Colonic mucosa (tissue), 4 donors: ENCODE measurements at places on chromosomes 13 and 19. TPM values are rescaled to one million over a fixed set of nuclear protein-coding genes. Genes with fewer than 3 reads are reported as not detected.

DNA sequence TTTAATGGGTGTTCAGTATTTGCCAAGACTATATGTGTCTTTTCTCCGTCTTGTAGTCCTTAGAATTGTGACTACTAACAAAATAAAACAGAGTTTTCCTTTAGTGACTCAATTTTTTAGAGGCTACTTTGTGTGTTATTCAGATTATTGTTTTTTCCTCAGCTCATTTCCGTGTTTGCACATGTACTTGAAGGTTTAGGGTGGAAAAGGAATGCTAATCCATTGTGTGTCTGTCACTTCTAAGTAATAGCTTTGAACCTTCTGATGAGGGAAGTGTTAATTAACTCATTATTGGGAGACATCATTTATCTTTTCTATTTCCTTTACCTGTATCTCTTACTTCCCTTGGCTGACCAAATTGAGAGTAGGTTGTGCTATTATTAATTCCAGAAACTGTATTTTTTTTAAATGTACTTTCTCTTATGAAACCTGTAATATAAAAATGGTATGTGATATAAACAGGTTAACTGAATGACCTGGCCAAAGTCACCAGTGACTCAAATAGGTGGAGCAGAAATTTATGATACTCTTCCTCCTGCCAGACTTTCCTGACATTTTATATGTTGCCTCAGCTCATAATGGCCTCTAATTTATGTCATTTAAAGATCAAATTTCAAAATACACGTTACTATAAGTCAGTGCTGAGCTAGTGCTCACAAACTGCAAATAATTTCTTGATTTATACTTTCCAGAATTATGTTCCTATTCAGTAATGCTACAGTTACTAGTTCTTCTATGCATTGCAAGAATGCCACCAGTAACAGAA lies 88.8 kb downstream of the LMO7 start:
- no peaks in the 10 kb centered on the region for H3K27me3 ChIP-seq
- H3K4me3 ChIP-seq: no peak overlapping the region
- peak overlapping the region; percentile 45 for H3K27ac ChIP-seq
- DNase-seq: no peak
- H3K36me3 ChIP-seq: no peaks in the 10 kb centered on the region
- H3K4me1 ChIP-seq: peaks cover 3% of the 10 kb centered on the region

The PSG6 gene
- not detected for total RNA-seq

- H3K36me3 ChIP-seq: no peaks in the 10 kb centered on the region
- H3K4me3 ChIP-seq: no peak overlapping the region
- no peak for DNase-seq
- no peak overlapping the region for H3K27ac ChIP-seq
- H3K4me1 ChIP-seq: no peaks in the 10 kb centered on the region
These were observed 562.8 kb upstream of the SGCG start for GRCh38 chr13:22618002-22618401.

DNA sequence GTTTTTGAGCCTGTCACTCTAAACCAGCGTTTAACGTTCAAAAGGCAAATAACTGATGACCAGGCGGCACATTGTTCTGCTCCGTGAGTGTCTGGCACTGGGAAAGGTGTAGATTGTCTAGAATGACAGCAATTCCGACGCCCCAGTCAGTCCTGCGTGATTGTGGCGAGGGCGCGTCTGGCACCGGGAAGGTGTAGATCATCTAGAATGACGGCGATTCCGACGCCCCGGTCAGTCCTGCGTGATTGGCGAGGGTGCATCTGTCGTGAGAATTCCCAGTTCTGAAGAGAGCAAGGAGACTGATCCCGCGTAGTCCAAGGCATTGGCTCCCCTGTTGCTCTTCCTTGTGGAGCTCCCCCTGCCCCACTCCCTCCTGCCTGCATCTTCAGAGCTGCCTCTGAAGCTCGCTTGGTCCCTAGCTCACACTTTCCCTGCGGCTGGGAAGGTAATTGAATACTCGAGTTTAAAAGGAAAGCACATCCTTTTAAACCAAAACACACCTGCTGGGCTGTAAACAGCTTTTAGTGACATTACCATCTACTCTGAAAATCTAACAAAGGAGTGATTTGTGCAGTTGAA lies 26.1 kb upstream of the NDUFS7 start:
- no peaks in the 10 kb centered on the region for H3K4me1 ChIP-seq
- no peaks in the 10 kb centered on the region for H3K27me3 ChIP-seq
- H3K36me3 ChIP-seq: no peaks in the 10 kb centered on the region
- no peak overlapping the region for H3K4me3 ChIP-seq

DNA sequence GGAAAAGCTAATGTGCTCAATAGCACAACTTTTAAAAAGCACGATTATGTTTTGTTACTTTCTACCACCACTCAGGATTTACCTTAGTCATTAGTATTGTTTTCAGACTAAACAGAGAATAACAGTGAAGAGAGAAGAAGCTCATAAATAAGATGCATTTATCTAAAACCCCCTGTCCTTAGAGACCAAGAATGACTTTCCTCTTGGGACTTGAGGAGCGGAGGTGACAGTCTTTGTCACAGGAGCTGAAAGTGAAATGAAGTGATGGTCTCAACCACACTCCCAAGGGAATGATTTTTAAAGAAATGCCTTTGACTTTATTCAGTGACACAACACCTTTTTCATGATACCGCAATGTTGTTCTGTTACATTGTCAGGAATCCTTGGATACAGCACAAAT lies 190.6 kb upstream of the NBEA start:
- H3K27me3 ChIP-seq: no peaks in the 10 kb centered on the region
- no peak overlapping the region for H3K27ac ChIP-seq
- no peak overlapping the region for H3K4me3 ChIP-seq
- no peaks in the 10 kb centered on the region for H3K36me3 ChIP-seq
- no peak for DNase-seq
